ENCODE measurements at places on chromosomes 5 and 9. TPM values are rescaled to one million over a fixed set of nuclear protein-coding genes. Genes with fewer than 3 reads are reported as not detected.

NCBP1 gene
- 24.5 TPM for total RNA-seq

SPATA31E1 gene
- total RNA-seq: not detected

MAP1B gene
- total RNA-seq: 41.8 TPM

N4BP3 gene
- total RNA-seq: 1.1 TPM

IQGAP2 gene
- total RNA-seq: 1.0 TPM

CENPP gene
- total RNA-seq: 10.2 TPM

GABRB2 gene
- total RNA-seq: not detected

MVB12B gene
- total RNA-seq: 7.2 TPM

IL9 gene
- not detected for total RNA-seq

SERINC5 gene
- total RNA-seq: 3.8 TPM

F2R gene
- 28.7 TPM for total RNA-seq

PTPRD gene
- total RNA-seq: 0.49 TPM

DNLZ gene
- total RNA-seq: 39.4 TPM

GRIN1 gene
- 0.52 TPM for total RNA-seq

DMRT2 gene
- not detected for total RNA-seq

DAB2 gene
- 9.0 TPM for total RNA-seq

SH3TC2 gene
- total RNA-seq: 0.59 TPM

PCDHGA2 gene
- 0.47 TPM for total RNA-seq

CCDC192 gene
- total RNA-seq: not detected

AUH gene
- total RNA-seq: 9.8 TPM

CNTNAP3 gene
- total RNA-seq: 11.2 TPM

TAF11L4 gene
- not detected for total RNA-seq

FABP6 gene
- 0.87 TPM for total RNA-seq

TJP2 gene
- total RNA-seq: 4.7 TPM

IL13 gene
- not detected for total RNA-seq

SLC46A2 gene
- total RNA-seq: not detected

DBH gene
- total RNA-seq: not detected

CATSPER3 gene
- 0.67 TPM for total RNA-seq

IL4 gene
- total RNA-seq: not detected

SPINK7 gene
- not detected for total RNA-seq

TMEM215 gene
- total RNA-seq: not detected

IDNK gene
- total RNA-seq: 4.4 TPM

RNF208 gene
- 2.0 TPM for total RNA-seq

SHC3 gene
- 0.46 TPM for total RNA-seq

UBLCP1 gene
- total RNA-seq: 32.4 TPM

ST6GALNAC4 gene
- 21.5 TPM for total RNA-seq

ZNF608 gene
- 0.35 TPM for total RNA-seq

SELENOP gene
- total RNA-seq: not detected

LCN2 gene
- total RNA-seq: 2.8 TPM

RAB3C gene
- not detected for total RNA-seq

IL17B gene
- total RNA-seq: not detected

ZNF366 gene
- not detected for total RNA-seq

ACER2 gene
- total RNA-seq: 1.8 TPM

C5orf52 gene
- not detected for total RNA-seq

ANKRD18B gene
- 3.2 TPM for total RNA-seq

GMCL2 gene
- total RNA-seq: not detected

IFNA21 gene
- not detected for total RNA-seq

LCN1 gene
- total RNA-seq: not detected

SHB gene
- total RNA-seq: 37.8 TPM

Measured in A549 treated with RU486 at 1 μM for 4 hours (cell line).